Naive thymus-derived CD8-positive, alpha-beta T cell (primary cell): ENCODE measurements at places on chromosomes 4 and X. TPM values are rescaled to one million over a fixed set of nuclear protein-coding genes. Genes with fewer than 3 reads are reported as not detected.

DNA sequence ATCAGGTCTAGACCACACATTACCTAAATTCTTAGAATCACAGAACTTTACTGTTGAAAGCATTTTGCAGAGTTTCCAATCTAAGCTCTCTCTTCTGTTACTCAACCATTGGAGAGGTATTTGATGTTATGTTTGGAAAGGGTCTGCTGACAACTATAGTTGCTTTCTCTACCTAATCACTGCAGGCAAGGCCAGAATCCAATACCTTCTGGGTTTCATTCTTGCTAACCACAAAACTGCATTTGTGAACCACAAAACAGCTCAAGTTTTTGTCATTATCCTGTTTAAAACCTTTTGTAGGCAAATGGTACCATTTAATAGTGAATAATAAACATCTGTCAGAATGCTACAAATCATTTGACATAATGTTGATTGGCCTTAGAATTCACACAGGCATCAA lies 380.1 kb downstream of the GASK1B start:
- no peak overlapping the region for H3K27ac ChIP-seq
- H3K27me3 ChIP-seq = no peaks in the 10 kb centered on the region
- H3K4me3 ChIP-seq = no peak overlapping the region
- no peaks in the 10 kb centered on the region for H3K36me3 ChIP-seq
- H3K4me1 ChIP-seq = no peaks in the 10 kb centered on the region

DNA sequence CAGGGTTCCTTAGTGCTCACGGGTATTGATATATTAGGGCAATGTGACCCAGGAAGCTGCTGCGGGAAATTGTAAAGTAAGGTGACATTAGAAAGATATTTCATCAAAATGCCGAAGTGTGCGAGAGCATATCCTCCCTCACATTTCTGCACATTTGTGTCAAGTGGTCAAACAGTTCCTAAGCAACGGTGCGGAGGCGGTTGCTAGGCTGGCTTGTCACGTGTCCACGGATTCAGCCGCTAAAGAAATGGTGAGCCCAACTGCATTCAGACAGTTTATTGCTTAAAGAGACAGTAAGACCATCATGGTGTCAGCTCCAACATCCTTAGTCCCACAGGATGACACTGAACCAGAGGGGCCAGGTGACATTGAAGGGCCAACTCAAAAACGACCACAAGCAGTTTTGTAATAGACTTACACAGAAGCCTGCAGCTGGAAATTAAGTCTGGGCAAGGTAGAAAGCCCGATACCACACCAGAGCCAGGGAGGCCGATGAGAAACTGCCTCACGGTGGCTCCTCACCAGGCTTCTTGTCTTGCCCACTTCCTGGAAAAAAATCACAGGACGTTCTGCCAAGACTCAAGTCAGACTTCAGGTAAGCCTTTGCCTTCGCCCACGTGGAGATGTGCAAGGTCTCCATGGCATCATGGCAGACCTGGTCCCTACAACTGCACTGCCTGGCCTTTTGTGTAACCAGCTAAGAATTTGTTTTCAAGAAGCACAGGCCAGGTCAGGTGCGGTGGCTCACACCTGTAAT lies 50.4 kb downstream of the USP11 start:
- DNase-seq = no peak
- no peaks in the 10 kb centered on the region for H3K4me1 ChIP-seq
- no peaks in the 10 kb centered on the region for H3K27me3 ChIP-seq
- no peak overlapping the region for H3K27ac ChIP-seq

DNA sequence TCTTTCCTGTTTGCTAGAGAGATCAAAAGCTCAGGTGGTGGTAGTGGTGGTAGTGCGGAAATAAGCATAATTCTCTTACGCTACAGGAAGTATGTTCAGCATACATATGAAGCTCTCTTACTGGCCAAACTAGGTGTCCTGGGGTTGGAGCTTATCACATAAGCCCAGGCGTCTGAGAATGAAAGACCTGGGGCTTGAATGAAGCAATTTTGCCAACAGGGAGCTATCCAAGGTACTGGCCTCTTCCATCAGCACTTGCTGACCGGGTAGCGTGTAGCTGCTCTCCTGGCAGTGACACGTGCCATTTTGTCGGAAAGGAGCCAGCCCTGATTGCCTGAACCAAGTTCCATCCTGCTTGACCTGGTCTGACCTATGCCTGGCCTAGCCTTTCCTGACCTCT lies 65.9 kb upstream of the HPF1 start:
- H3K27me3 ChIP-seq = peaks cover 8% of the 10 kb centered on the region
- peak; percentile 17 for DNase-seq
- peak overlapping the region; percentile 42 for H3K4me3 ChIP-seq
- peaks cover 10% of the 10 kb centered on the region for H3K4me1 ChIP-seq
- no peaks in the 10 kb centered on the region for H3K36me3 ChIP-seq
- peak overlapping the region; percentile 11 for H3K27ac ChIP-seq

The APEX2 gene
- 21.6 TPM for polyA plus RNA-seq

The CENPVL2 gene
- polyA plus RNA-seq = not detected

The H2AZ1 gene
- polyA plus RNA-seq = 362 TPM

The CLGN gene
- polyA plus RNA-seq = not detected
